Activated naive CD4-positive, alpha-beta T cell treated with anti-CD3 and anti-CD28 coated beads for 36 hours (primary cell): ENCODE measurements at places on chromosomes 6 and 20.

DNA sequence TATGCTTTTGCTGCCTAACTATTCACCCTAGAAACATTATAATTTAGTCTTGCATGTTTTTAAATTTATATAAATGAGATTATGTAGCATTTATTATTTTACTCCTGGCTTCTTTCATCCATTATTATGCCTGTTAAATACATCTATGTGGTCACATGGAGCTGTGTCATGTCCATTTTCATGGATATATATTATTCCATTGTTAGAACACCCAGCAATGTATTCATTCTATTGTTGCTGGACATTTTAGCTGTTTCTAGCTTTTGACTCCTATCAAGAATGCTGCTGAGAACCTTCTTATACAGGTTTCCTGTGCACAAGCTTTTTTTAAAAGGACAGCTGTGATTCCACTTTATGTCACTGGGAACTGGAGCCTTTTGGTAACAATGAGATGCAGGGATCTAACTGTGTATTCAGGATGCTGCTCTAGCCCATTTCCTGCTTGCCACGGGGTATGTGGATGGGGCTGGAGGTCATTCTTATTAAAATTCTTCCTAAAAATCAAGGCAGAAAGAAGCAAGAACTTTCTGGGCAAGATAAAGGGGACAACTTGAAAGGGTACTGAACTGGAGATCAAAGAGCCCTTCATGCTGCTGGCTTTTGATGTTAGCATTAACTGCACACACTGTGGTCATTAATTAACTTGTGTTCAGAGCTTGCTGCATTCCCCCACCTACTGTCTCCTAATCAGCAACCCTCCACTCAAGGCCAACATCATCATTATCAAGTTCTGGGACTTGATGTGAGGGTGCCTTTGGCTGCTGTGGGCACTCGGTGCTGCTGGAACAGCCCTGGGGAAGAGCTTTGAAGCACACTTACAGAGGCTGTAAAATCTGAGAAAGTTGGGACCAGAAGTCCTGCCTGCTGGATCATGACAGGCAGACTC is 96.6 kb upstream of the AKIRIN2 start:
- DNase-seq: no peak
- no peak overlapping the region for H3K27ac ChIP-seq
- no peak overlapping the region for H3K4me3 ChIP-seq
- H3K36me3 ChIP-seq: no peaks in the 10 kb centered on the region
- H3K27me3 ChIP-seq: peaks cover 4% of the 10 kb centered on the region

GRCh38 chr6:98920904-98921431 is 26.8 kb downstream of the FBXL4 start:
- no peak overlapping the region for H3K27ac ChIP-seq
- H3K27me3 ChIP-seq: no peaks in the 10 kb centered on the region
- no peak overlapping the region for H3K4me3 ChIP-seq
- no peak for DNase-seq

DNA sequence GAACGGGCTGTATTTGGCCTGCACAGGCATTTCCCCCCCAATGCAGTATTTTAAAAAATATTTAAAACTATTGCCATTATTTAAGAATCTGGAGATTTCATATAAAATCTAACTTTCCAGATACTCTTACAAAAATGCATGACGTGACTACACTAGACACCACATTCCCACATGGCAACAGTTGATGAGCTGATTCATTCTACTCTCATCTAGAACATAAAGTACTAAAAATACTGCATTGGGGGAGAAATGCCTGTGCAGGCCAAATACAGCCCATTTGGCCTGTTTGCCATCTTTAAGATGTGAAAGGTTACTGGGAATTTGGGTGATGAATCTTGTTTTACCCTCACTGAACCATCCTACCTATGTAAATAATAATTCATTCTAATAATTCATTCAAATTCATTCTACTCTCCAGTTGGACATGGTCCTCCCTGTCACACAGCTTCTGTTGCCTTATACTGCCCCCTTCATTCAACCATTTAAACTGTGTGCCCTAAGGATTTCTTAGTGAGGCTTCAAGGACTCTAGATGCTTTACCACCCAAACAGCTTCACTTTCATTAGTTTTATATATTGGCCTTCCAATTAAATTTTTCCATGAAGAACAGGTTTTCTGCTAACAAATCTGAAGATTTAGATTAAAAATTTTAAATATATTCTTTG is 6.9 kb upstream of the ZSCAN16 start:
- no peaks in the 10 kb centered on the region for H3K4me1 ChIP-seq
- no peak overlapping the region for H3K4me3 ChIP-seq
- H3K27ac ChIP-seq: no peak overlapping the region
- no peaks in the 10 kb centered on the region for H3K27me3 ChIP-seq
- H3K36me3 ChIP-seq: peaks cover 43% of the 10 kb centered on the region

DNA sequence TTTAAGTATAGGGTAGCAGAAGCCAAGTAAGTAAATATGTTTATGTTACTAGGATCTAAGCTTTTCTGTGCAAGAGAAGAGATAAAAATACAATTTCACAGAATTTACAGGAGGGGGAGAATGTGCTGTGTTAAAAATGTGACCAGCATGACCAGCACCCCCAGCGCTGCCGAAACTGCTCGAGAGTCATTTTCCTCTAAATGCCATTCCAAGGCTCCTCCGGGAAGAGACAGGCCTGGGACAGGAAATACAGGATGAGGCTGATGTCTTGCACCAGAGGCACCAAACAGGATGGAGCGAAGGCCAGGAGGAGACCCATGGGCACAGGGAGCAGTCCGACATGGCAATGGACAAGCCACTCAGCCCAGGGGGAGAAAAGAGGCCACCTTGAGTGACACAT is 21.1 kb downstream of the TAF4 start:
- DNase-seq: no peak
- peaks cover 29% of the 10 kb centered on the region for H3K4me1 ChIP-seq
- no peak overlapping the region for H3K4me3 ChIP-seq

DNA sequence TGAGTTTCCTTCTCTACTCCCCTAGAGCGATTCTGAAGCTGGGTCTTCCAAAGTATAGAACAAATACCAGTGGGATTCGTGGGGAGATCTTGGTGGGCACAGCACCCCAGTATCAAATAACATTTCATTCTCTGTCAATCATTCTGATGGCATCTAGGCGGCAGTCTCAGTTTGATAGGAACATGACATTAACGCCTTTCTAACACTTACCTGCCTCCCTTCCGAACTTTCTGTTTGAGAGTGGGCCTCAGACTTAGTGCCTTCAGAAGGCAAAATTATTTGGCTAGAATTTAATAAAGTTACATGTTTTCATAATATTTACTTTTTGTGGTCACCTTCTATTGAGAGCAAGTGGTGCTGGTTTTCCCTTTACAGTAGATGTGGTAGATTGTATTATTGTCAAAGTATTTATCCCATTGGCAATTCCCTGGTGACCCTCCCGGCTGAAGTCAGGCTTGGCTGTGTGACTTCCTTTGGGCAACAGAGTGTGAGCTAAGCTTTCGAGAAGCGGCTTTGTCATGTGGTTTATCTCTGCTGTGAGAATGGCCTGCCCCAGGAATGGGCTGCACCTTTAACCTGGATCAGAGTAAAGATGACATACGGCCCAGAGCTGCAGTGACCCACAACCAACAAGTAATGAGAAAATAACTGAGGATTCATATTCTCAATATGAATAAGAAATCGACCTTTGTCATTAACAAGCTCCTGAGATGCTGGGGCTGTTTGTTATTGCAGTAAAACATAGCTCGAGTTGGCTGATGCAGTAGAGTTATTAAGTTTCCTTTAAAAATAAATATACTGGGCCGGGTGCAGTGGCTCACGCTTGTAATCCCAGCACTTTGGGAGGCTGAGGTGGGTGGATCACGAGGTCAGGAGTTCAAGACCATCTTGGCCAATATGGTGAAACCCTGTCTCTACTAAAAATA is 45.2 kb upstream of the PTPN1 start:
- no peak overlapping the region for H3K4me3 ChIP-seq
- no peak overlapping the region for H3K27ac ChIP-seq
- H3K4me1 ChIP-seq: peaks cover 11% of the 10 kb centered on the region
- H3K36me3 ChIP-seq: no peaks in the 10 kb centered on the region

DNA sequence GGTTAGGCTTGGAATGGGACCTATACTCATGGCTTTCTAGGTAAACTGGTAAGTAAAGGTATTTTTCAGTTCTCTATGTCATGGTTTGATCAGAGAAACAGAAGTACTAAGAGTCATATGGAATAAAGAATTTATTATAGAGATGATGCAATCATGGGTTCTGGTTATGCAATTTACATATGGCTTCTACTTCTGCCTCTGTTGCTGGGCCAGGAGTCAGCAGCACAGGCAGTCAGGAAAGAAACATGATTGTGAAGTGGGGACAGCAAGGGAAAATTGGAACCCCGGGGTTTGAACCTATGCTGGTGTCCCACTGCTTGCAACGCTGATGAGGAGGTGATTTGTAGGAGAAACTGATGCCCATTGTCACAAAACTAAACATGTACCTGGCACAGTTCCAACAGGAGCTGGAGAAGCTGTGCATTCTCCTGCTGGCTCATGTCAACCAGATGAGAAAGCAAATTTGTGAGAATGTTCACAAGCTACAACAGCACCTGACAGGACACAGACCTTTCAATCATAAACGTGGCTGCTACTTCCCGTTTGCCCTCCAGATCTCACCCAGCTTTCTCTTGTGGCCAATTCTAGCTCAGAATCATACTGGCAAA is 887.1 kb downstream of the TFAP2A start:
- DNase-seq: no peak
- H3K27ac ChIP-seq: no peak overlapping the region
- no peaks in the 10 kb centered on the region for H3K4me1 ChIP-seq
- H3K27me3 ChIP-seq: peaks cover 4% of the 10 kb centered on the region
- peaks cover 1% of the 10 kb centered on the region for H3K36me3 ChIP-seq
- H3K4me3 ChIP-seq: no peak overlapping the region

GRCh38 chr6:166905013-166905412 is 51.3 kb downstream of the RNASET2 start:
- no peak overlapping the region for H3K4me3 ChIP-seq
- H3K4me1 ChIP-seq: peaks cover 17% of the 10 kb centered on the region
- peaks cover 1% of the 10 kb centered on the region for H3K36me3 ChIP-seq
- no peak for DNase-seq
- no peaks in the 10 kb centered on the region for H3K27me3 ChIP-seq

GRCh38 chr6:9482030-9482738 is 932.7 kb downstream of the TFAP2A start:
- no peaks in the 10 kb centered on the region for H3K36me3 ChIP-seq
- no peak overlapping the region for H3K4me3 ChIP-seq
- no peaks in the 10 kb centered on the region for H3K27me3 ChIP-seq
- no peak for DNase-seq
- H3K4me1 ChIP-seq: no peaks in the 10 kb centered on the region

- no peak overlapping the region for H3K27ac ChIP-seq
- DNase-seq: no peak
- peaks cover 2% of the 10 kb centered on the region for H3K4me1 ChIP-seq
Measured at GRCh38 chr6:39339868-39340550, 17.5 kb upstream of the KCNK16 start.

DNA sequence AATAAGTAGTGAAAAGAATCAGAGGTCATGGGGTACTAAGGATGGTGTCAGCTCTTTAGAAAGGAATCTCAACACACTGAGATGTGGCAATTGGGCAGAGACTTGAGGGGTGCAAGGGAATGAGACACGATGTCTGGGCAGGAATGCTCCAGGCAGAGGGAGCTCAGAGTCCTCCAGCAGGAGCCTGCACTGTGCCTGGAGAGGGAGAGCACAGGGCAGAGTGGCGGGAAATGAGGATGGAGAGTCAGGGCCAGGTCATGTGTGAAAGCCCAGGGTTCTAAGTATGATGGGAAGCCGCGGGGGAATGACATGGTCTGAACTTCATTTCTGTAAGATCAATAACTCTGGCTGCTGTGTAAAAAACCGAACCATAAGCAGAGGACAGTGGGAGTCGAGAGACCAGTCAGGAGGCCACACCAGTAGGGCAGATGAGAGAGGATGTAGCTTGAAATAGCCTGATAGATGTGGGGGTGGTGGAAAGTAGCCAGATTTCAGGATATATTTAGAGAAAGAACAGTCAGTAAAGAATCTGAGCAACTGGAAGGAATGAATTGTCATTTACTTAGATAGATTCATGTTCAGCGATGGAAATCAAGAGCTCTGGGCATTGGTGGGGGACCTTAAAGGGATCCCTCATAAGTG is 133.4 kb upstream of the DTNBP1 start:
- no peak overlapping the region for H3K27ac ChIP-seq
- H3K27me3 ChIP-seq: peaks cover 2% of the 10 kb centered on the region
- DNase-seq: no peak
- H3K36me3 ChIP-seq: no peaks in the 10 kb centered on the region
- H3K4me1 ChIP-seq: no peaks in the 10 kb centered on the region
- H3K4me3 ChIP-seq: no peak overlapping the region

DNA sequence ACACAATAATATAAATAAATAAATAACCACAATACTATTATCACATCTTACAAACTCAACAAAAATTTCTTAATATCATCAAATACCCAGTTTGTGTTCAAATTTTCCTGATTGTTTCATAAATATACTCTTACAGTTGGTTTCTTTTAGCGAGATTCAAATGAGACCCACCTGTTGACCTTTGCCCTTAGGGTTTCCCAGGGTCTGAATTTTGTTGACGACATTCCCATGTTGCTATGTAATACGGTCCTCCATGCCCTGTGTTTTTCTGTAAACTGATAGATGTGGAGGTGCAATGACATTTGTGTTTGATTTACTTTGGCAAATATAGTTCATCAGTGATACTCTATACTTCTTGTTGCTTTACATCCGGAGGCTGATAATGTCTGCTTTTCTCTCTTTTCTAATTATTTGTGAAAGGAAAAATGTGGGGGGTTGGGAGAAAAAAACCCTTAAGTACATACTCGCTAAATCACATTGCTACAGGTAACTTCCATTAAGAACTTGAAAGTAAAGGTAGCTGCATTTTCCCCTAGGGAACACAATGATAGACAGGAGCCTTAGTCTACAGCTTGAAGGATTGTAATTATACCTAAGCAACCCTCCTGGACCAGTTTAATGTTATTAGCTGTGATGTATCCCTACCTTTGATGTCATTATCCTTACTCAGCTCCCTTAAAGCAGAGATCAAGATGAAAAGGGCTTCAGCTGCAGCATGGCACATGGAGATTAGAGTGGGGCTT is 6.6 kb downstream of the MOG start:
- H3K36me3 ChIP-seq: no peaks in the 10 kb centered on the region
- H3K4me3 ChIP-seq: no peak overlapping the region
- DNase-seq: no peak
- no peak overlapping the region for H3K27ac ChIP-seq

DNA sequence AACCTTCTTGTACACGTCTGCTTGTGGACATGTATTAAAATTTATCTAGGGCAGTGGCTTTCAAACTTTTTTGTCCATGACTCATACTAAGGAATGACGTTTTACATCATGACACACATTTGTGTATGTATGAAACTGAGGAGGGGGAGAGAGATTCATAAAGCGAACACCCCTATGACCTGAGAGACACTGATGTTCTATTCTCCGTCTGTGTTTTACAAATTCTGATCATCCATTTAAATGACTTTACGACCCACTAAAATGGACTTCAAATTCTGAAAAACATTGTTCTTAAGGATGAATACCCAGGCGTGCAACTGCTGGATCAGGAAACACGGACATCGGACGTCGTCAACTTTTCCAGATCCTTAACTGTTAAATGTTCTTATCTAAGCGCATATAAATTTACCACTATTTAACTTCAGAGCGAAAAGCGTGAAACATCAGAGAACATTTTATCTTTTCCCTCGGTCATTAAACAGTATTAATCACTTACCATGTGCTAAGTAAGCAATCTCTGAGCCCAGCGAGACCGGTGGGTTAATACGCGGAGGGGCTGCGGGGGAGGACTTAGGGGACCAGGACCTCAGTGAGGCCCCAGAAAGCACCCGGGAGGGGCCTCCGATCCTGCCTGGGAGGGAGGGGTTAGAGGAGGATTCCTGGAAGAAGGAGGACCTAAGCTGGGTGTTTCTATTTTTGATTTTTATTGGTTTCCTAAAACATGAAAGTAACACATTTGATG is 1.2 kb downstream of the PLAGL1 start:
- H3K27me3 ChIP-seq: peaks cover 15% of the 10 kb centered on the region
- peak overlapping the region; percentile 67 for H3K4me3 ChIP-seq
- peaks cover 8% of the 10 kb centered on the region for H3K4me1 ChIP-seq
- H3K27ac ChIP-seq: no peak overlapping the region
- DNase-seq: peak; percentile 10
